ENCODE measurements at places on chromosomes 13 and 19.
A peak's percentile ranks its signal among the peaks of the same experiment; 100 is the strongest.

- DNase-seq: no peak
These were observed 6.7 kb downstream of the ONECUT3 start for GRCh38 chr19:1760020-1760419.

- DNase-seq: no peak
These were observed 5.1 kb downstream of the CD37 start for GRCh38 chr19:49340069-49340864.

DNA sequence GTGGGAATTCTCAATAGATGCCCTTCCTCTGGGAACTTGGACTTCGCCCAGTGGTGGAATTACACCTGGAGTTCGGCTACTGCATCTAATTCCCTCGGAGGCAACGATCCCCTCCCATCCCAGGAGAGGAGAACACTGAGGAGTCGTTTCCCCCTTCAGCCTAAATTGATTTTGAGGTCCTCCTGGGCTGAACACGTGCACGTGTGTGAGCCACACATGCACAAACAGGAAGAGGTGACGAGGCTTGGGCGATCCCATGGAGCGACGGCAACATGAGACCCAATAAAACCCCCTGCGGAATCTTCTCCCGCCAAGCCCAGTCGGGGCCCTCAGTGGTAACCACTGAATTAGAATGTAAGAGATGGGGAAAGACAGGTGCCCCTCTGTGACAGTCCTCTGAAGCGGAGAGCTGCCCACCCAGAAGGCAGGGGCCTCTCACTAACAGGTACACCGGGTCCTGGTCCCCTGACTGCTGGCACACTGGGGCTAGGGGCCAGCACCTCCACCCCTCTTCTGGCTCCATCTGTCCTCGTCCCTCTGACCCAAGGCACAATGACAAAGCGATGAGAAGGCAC lies 4.5 kb downstream of the MLLT1 start:
- no peak for DNase-seq

- DNase-seq: peak; percentile 90
These were observed 13.0 kb upstream of the JUND start for GRCh38 chr19:18294467-18294864.

GRCh38 chr19:36113425-36113824 lies 1.2 kb downstream of the POLR2I start:
- DNase-seq: no peak

GRCh38 chr19:19670070-19670551 lies 1.5 kb downstream of the ZNF101 start:
- no peak for DNase-seq

- no peak for DNase-seq
These were observed 6.6 kb upstream of the GIPC1 start for GRCh38 chr19:14502334-14503092.
